Pons (tissue), 1 donor: ENCODE measurements at places on chromosomes 4 and X.

DNA sequence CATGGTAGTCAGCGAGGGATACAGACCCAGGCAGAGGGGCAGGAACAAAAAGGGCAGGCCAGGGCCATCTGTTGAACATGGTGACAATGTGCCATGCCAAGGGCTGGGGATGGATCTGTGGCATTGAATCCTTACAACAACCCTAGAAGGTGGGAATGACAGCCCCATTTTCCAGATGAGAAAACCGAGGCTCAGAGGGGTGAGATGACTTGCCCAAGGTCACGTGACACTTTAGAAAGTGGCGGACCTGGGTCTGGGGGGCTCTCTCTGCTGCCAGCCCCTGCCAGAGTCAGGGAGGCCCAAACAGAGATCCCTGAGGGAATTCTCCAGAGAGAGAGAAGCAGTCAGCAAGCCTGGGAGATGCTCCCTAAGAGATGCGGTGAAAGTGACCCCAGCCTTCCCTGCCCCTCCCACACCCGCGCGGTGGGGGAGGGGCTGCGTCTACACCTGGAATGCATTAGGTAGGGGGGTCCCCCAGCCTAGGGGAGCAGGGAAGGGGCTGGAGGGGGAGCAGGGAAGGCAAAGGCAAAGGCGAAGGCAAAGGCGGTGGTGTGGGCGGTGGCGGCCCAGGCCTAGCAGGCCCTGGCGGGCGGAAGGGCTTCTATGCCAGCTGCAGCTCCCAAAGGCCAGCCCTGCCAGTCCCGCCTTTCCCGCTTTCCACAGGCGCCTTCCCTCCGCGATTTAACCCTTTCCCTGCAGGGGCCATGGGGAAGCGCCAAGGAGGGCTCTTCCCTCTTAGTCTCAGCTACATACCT lies 13.0 kb downstream of the FGD1 start:
- no peak for DNase-seq

DNA sequence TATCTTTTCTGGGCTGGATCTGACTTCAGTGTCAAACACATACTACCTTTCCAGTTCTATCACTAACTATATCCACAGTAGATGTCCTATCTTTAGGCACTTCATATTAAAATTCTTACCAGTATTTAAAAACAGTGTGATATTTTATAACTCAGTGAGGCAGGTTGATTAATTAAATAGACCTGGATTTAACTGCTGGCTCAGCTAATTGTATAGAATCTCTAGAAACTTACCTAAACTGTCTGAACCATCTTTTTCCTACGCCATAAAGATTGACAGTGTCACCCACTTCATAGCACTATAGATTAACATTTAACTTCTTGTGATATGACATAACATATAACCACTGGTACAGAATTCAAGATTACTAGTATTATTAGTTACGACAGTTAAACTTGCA lies 935.3 kb downstream of the FAT4 start:
- no peak for DNase-seq

DNA sequence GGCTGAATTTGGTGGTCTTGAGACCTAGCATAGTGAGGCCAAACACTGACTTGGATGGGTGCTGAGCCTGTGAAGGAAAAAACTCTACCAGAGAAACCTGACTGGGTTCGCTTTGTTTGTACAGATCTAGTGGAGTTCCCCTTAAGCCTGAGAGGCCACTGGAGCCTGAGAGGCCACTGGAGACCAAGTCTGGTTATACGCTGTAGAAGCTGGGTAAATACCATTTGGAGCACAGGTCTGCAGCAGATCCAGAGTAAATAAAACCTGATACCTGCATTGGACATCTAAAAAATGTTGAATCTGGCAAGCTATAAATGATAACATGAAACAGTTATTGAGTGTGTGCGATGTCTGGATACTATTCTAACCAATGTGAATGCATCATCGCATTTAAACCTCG lies 104.3 kb upstream of the IGSF1 start:
- no peak for DNase-seq

DNA sequence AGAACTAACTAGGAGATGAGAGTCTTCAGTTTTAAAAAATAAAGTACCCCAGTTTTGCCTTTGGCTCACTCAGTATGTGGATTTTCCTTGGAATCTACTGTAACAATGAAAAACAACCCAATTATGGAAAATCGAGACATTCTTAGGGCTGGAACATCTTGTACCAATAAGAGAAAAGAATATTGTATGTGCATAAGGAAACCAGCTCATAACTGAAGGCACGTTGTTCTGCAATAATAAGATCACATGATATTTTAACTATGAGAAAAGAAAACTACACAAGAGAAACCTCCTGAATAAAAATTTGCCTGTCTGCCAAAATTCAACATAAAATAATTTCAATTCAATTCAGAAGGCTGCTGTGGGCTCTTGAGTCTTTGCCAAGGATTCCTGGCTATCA lies 261.8 kb upstream of the EDNRA start:
- DNase-seq, result no peak

- DNase-seq, result no peak
Observed at GRCh38 chr4:88158489-88159228, at the start of gene ABCG2. Gene ABCG2, minus strand, starts transcription at chr4:88158639. Its CDS starts 18,644 bp downstream, at chr4:88139995.
